Natural killer cell (primary cell): ENCODE measurements at places on chromosomes 5 and 9.

- no peak for DNase-seq
These were observed 248.5 kb downstream of the SMARCA2 start for GRCh38 chr9:2263665-2264064.

- DNase-seq: no peak
These were observed 51.4 kb downstream of the ATP10B start for GRCh38 chr5:160800375-160801275.

GRCh38 chr5:98978528-98978927, 49.7 kb upstream of the CHD1 start:
- DNase-seq: no peak

- DNase-seq: no peak
These were observed 99.6 kb downstream of the NSG2 start for GRCh38 chr5:174145091-174145490.

GRCh38 chr9:17422994-17423680, 155.7 kb upstream of the SH3GL2 start:
- no peak for DNase-seq

DNA sequence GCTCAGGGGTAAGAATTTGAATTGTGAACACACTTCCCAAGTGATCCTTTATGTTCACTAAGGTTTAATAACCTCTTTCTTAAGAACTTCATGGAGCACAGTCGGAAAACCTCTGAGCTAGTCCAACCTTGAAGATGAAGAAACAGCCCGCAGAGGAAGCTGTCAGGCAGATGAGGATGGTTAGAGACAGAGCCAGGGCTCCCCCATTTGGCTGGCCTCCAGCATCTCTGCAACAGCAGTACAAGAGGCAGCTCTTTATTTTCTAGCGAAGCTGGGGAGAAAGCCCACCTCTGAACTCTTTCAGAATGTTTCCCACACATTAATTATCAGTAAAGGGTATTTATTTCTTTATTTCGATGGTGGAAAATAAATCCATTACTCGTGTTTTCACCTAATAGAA, 350.8 kb downstream of the DMRT2 start:
- peak; percentile 5 for DNase-seq

DNA sequence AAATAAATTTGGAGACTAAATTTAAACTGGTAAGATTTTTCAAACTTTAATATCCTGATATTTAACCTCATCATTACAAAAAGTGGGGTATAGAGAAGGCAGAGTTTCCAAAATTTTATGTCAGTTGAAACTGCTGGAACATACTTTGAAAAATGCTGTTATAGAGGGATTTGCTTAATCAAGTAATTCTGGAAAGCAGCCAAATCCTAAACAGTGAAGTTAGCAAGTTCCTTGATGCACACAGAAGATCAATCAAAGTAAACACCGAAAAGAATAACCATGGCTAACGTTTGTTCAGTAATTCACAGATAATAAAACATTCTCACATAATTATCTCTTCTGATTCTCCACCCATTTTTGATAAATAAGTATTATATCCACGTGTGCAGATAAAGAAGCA, 8.1 kb upstream of the PRR16 start:
- DNase-seq: no peak

DNA sequence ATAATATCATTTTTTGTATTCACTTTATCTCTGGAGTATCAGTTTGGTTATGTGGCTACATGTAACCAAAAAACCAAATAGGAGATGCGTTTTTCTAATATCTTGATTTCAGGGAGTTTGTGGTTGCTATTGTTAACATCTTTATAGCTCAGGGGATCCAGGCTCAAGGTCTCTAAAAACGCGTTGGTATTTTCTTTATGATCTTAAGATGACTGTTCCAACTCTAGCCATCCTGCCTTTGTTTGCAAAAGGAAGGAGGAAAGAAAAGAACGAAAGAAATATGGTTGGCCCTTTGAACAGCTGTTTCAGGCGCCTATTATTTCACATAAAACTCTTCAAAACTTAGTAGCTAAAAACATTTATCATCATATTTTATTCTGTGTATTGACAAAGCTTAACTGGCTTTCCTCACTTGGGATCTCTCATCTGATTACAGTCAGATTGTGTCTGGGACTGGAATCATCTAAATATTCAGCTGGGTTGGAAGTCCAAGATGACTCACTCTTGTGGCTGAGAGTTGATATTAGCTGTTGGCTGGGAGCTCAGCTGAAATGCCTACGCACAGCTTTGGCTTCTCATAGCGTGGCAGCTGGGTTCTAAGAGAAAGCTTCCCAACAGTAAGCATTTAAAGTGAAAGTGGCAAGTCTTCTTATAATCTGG, 60.1 kb downstream of the FAM174A start:
- DNase-seq: no peak

DNA sequence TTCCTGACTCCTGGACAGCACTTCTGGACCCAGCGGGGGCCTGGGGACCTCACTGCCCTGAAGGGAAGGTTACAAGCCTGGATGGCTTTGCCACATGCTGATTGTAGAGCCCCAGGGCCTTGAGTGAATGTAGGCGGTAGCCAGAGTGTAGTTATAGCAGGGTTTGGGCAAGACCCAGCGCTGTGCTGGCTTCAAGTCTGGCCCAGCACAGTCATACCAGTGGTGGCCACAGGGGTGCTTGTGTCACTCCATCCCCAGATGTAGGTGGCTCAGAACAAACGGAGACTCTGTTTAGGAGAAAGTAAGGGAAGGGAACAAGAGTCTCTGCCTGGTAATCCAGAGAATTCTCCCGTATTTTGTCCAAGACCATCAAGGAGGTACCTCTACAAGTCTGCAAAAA, 84.6 kb downstream of the STARD4 start:
- no peak for DNase-seq

GRCh38 chr9:4370501-4370900, 70.6 kb upstream of the GLIS3 start:
- no peak for DNase-seq

DNA sequence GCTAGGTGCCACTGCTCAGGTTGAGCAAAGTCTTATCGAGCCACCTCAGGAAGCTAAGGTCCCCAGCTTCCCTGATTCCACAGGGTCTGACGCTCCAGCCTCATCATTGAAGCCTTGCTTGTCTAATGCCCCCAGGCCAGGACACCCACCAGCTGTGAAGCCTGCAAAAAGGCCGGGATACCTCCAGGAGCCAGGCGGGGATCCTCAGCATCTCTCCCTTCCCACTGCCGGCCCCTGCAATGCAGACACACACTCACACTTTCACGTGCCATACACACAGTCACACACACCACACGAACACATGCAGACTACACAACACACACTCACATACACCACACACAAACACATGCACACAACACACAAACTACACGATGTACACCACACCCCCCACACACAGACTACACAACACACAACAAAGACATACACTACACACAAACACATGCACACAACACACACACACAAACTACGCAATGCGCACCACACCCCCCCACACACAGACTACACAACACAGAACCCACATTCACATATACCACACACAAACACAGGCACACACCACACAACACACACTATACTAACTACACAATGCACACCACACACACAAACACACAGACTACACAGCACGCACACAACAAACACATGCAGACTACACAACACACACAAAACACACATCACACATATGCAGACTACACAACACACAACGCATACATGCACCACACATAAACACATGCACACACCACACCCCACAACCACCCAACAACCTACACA, 17.8 kb upstream of the S1PR3 start:
- no peak for DNase-seq

GRCh38 chr5:107700481-107700880, 29.7 kb upstream of the EFNA5 start:
- DNase-seq: no peak

DNA sequence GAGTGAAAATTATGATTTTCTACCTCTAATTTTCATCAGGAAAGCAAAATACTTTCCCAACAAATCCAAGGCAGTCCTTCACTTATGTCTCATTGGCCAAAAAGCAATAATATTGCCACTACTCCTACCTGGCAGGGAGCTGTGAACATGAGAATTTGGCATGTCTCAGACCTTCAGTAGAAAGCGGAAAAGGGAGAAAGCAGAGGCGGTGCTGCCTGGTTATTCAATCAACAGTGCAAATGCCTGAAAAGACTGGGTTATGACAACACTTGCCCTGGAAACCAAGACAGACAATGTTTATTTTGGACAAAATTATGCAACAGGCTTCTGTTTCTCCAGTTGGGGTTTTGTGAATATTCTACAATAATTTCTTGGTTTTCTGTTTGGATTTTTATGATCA, 194.4 kb downstream of the TAF11L14 start:
- DNase-seq: no peak
